Fibroblast of villous mesenchyme (primary cell): ENCODE measurements at places on chromosomes 12 and 14. TPM values are rescaled to one million over a fixed set of nuclear protein-coding genes. Genes with fewer than 3 reads are reported as not detected.

- no peak for DNase-seq
Observed at GRCh38 chr12:5889381-5890047, 55.5 kb downstream of the ANO2 start.

DNA sequence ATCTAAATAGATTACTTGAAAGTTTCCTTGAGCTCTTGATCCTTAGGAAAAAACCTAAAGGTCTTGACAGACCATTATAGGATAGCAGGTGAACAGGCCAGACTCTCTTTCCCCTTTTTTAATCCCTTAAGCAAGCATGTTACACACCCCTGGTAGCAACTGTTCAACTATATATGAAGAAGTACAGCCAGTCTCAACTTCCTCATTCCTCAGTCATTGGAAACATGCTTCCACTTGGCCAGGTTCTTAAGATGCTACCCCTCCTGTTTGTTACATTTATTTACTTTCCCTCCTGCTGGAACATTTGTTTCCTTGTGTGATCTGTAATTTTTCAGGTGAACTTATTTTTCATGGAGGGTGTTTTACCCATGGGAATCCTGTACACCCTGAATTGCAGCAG, 124.1 kb downstream of the ARMH4 start:
- DNase-seq: no peak

- DNase-seq: peak; percentile 50
Observed at GRCh38 chr14:101977311-101978071, 13.1 kb downstream of the DYNC1H1 start.

- no peak for DNase-seq
Observed at GRCh38 chr12:56591126-56591525, 39.0 kb downstream of the BAZ2A start.

GRCh38 chr14:76080471-76080870, 71.3 kb upstream of the GPATCH2L start:
- no peak for DNase-seq

DNA sequence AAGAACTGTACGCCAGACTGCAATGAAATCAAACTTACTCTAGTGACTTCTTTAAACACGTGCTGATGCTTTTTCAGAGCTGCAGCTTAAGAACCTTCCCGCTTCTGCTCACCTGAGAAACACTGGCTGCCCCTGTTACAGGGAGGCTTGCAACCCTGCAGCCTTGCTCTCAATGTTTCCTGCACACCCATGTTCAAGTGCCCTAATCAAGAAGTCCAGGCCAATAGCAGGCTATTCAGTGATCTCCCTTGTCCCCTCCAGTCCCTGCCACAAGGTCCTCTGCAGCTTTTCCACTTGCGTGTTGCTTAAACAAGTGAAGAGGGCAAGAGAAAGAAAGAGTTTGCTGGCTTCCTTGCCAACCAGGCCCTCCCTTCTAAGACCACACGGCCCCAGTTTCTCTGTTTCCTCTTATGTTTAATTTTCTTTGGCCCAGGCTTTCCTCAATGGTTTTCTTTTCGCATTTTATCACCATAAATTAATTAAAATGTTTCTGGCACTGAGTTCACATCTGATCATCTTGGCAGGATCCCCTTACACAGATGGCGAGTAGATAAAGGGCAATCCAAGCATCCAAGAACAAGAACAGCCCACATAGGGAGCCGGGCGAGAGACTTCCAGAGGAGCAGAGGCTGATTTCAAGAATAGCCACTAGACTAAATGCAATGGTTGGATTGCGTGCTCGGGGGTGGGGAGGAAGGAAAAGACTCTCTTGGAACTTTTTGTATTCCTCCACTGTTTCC, 82.3 kb upstream of the CDKN3 start:
- no peak for DNase-seq

GRCh38 chr14:93045965-93046704, 69.6 kb downstream of the ITPK1 start:
- peak; percentile 91 for DNase-seq

GRCh38 chr12:65372574-65372973, 94.1 kb downstream of the MSRB3 start:
- peak; percentile 54 for DNase-seq

- DNase-seq: no peak
Observed at GRCh38 chr12:57046086-57046791, 3.7 kb downstream of the MYO1A start.

- peak; percentile 46 for DNase-seq
Observed at GRCh38 chr12:95815632-95816212, 25.2 kb upstream of the NTN4 start.

DNA sequence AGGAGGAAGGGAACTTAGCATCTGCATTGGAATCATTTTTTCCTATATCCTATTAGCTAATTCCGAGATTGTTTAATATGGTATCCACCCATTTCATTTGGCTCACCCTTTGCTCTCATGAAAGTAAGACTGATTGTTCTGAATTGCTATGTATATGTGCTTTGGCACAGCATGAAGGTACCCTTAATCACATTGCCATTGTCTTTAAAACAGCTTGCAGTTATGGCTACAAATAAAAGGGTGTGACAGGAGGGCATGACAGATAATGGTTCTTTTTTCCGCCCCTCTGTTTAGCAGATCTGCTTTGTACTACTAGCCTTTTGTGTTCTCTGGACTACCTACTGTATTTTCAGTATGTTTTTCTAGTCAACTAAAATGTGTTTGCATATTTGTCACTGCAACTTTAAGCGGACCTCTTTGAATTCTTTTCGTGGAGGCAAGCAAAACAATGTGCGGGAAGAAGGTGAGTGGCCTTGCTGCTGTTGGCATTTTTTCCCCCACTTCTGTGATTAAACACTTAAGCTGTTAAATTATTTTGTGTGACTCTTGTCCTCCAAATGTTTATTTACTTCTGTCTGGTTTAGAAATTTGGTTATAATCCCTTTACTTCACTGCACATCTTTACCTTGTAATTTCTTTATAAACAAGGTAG, 35.8 kb downstream of the FBXO34 start:
- no peak for DNase-seq

GRCh38 chr14:38947343-38947742, 155.7 kb downstream of the SEC23A start:
- no peak for DNase-seq

DNA sequence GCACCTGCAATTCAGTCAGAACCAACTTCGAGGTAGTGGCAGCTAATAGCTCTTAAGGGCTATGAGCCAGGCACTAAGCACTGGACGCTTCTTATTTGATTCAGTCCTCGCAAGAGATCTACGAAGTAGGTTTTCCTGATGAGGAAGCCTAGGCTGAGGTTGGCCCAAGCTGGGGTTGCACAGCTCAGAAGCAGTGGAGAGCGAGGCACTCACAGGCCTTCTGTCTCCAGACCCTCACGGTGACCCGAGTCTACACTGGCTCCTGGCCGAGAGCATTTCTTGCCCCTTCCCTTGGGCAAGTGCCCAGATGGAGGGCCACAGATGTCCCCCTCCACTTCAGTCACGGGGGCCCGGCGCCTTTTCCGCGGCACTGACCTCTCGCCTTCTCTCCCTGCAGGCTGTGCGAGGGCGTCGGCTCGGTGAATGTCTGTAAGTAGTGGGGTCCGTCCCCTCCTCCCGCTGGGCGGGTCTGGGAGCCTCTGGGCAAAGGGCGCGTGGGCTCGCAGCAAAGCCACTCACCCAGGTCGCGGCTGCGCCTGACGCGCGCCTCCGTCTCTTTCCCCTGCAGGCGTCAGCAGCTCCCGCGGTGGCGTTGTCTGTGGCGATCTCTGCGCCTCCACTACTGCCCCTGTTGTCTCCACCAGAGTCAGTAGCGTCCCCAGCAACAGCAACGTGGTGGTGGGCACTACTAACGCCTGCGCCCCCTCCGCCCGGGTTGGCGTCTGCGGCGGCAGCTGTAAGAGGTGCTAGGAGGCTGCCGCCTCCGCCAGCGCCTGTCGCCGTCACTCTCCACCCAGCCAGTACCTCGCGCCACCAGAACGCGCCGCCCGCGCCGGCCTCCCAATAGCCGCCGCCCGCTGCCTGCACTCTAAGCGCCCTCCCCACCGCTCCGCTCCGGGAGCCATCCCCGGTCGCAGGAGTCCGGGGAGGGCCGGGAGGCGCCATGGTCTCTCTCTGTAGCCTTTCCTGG, 13.1 kb downstream of the KRT83 start:
- peak; percentile 44 for DNase-seq

- DNase-seq: peak; percentile 15
Observed at GRCh38 chr14:70254476-70254961, 65.8 kb upstream of the SLC8A3 start.

- peak; percentile 70 for DNase-seq
Observed at GRCh38 chr12:18546399-18546798, 191.4 kb downstream of the PLCZ1 start.

- no peak for DNase-seq
Observed at GRCh38 chr12:47077206-47078085, 2.0 kb upstream of the PCED1B start.

GRCh38 chr14:50399251-50400032, 2.8 kb upstream of the CDKL1 start:
- peak; percentile 79 for DNase-seq

TMTC1 gene
- total RNA-seq: 12.2 and 33.2 TPM in 2 replicates

RHEBL1 gene
- total RNA-seq: 0.64 and 0.86 TPM in 2 replicates

NRL gene
- total RNA-seq: 0.86 and 1.3 TPM in 2 replicates

MGST1 gene
- 92.8 and 169 TPM in 2 replicates for total RNA-seq

CIROP gene
- total RNA-seq: not detected in 2 replicates

CNTN1 gene
- total RNA-seq: 1.7 and 2.6 TPM in 2 replicates
